COLO829 (cell line): ENCODE measurements at places on chromosomes 3 and 15.

DNA sequence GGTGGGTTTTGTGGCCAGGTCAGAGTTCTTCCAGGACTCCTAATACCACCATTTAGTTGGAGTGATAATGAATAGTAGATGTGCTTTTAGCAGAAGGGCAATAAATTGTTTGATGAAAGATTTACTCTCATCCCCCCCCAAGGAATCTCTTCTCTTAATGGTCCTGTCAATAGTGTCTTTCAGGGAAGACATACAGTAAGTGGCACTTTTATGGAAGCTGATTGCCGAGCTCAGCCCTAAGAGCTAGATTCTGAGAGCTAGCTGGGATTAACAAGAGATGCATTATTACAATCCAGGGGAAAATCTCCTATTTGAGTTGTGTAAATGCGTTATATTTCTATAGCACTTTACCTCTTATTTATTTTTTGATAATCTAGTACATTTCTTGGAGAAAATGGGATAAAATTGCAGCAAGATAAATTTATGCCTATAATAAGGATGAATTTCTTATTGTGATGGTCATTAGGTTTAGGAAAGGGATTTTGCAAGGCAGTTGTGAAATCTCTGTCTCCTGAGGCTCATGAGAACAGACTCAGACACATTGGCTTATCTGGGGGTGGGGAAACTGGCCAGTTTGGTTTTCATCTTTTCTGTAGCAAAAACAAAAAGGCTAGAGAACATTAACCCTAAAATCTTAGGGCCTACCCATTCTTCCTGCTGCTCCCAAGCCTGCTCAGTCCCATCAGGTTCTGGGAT, 41.6 kb upstream of the CLSTN2 start:
- DNase-seq: no peak

DNA sequence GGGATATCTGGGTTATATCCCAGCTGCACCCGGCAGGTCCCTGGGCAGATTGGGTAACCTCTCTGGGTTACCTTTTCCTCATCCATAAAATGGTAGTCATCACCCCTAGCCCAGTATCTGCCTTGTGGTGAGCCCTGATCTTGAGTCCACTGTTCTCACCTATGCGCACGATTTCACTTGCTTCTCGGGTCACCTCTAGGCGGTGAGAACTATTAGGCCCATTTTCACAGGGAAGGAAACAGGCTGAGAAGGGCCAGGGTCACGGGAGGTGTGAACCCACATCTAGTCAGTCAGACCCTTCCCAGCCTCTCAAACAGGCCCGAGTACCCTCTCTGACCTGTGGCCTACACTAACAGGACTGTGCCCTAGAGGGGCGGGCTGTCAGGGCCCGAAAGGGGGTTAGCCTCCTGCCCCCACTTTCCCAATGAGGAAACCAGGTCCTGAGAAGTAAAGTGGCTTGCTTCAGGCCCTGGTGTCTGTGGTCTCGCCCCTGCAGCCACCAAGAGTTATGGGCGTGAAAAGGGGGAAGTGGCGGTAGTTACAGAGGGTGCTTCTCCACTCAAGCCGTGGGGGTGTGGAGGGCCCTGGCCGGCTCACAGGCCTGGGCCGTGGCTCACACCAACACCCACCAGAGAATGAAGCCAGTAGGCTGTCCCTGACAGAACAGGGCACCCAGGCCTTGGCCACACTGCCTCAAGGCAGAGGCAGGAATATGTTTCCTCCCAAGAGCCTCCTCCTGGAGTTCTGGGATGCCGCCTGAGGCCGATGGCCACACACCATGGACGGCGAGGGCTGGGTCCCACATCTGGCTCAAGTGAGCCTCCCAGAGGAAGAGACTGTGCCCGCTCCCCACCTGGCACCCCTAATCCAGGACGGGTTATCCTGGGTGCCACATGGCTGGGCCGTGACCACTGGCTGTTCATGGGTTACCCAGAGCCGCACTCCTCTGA, 19.5 kb downstream of the PSTPIP1 start:
- DNase-seq: no peak

- no peak for DNase-seq
Measured at GRCh38 chr3:64627471-64628321, 60.1 kb downstream of the ADAMTS9 start.

- no peak for DNase-seq
Measured at GRCh38 chr3:11930084-11930483, 74.1 kb upstream of the SYN2 start.

DNA sequence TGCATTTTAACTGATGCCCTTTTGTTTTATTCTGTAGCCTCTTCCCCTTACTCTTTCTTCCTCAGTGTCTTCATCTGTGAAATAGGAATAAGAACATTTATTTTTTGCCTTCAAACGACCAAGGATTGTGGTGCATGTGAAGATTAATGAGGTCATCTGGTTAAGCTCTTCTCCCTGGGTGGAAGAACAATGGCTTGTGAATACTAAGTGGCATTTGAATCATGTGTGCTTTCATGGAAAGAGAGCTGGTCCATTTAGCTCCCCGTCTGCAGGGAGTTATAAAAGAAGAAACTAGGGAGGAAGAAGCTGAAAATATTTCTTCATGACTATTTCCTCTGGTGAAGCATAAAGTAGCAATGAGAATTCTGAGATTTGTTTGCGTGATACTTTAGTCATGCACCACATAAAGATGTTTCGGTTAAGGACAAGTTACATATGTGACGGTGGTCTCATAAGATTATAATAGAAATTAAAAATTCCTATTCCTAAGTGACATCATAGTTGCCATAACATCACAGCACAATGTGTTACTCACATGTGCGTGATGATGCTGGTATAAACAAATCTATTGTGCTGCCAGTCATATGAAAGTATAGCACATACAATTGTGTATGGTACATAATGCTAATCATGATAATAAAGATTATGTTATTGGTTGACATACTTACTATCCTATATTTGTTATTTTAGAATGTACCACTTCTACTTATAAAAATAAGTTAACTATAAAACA, 374.3 kb downstream of the RBMS3 start:
- no peak for DNase-seq

DNA sequence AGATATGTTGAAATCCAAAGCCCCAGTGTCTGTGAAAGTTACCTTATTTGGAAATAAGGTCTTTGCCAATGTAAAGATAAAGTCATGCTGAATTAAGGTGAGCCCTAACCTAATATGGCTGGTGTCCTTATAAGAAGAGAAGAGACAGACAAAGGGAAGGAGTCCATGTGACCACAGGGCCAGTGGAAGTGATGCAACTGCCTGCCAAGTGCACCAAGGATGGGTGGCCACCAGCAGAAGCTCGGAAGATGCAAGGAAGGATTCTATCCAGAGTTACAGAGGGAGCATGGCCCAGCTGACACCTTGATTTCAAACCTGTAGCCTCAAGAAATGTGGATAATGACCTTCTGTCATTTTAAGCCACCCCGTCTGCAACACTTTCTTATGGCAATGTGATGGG, 35.3 kb upstream of the PGPEP1L start:
- no peak for DNase-seq

DNA sequence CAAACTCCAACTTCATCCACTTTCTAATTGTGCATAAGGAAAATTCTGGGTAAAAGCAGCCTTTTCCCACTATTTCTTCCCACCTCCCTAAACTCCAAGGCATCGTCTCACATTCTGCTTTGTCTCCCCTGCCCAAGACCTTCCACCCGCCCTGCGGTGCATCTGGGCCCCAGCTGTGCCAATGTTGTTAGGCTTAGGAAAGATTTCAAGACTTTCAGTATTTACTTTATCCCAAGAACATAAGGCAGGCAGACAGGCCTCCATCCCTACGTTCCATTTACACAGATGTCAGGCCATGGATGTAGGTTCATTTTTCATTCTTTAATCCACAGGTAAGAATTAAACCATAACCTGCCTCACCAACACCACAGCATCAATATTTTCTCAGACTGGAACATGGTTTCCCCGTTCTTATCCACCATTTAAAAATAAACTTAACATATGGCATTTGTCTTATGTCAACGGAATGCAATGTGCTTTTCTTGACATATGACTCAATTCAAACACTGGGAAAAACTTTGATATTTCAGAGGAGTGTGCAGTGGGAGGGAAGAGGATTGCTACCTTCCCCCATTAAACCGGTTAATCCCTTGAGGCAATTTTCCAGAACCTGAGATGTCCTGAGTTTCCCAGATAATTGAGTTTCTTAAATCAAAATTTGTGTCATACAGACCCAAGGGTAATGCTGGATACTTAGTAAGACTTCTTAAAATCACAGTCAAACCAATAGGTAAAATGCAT, 238.0 kb upstream of the LRIG1 start:
- DNase-seq: no peak
